Activated CD4-positive, CD25-positive, alpha-beta regulatory T cell (primary cell): ENCODE measurements at places on chromosomes 5 and 9.
A peak's percentile ranks its signal among the peaks of the same experiment; 100 is the strongest.

- DNase-seq: no peak
Measured at GRCh38 chr9:108834959-108835665, 20.7 kb downstream of the ACTL7B start.

DNA sequence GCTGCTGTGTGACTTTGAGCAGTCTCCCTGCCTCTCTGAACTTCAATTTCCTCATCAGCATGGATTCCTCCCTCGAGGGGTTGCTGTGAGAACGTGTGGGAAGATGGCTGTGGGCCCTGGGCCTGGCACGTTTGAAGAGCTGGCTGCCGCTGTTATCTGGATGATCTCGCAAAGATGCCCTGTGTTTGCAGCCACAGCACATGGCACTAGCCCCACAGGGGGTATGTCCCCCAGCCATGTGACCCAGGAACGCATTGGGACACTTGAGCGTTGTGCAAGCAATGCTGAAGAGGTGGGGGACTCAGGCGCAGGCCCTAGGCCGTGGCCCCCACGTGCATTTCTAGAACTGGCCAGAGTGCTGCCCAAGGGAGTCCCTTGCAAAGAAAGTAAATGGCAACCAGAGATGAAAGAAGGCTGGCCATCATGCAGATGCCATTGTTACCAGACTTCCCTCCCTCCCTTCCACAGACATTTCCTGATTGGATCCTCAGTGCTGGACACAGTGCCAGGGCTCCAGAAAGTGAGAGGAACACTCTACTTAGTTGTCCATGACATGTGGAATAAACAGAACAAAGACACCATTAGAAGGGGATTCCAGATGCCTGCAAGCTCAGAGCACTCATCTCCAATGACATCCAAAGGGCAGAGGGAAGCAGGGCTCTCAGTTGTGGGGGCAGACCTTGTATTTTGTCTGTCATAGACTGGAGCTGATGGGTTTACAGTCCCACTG lies 65.1 kb upstream of the NEURL1B start:
- no peak for DNase-seq

GRCh38 chr5:118883362-118883761 lies 105.0 kb downstream of the DTWD2 start:
- no peak for DNase-seq

GRCh38 chr9:86424251-86424891 lies 70.2 kb upstream of the TUT7 start:
- DNase-seq: no peak

GRCh38 chr5:116632890-116633289 lies 58.3 kb upstream of the SEMA6A start:
- no peak for DNase-seq

DNA sequence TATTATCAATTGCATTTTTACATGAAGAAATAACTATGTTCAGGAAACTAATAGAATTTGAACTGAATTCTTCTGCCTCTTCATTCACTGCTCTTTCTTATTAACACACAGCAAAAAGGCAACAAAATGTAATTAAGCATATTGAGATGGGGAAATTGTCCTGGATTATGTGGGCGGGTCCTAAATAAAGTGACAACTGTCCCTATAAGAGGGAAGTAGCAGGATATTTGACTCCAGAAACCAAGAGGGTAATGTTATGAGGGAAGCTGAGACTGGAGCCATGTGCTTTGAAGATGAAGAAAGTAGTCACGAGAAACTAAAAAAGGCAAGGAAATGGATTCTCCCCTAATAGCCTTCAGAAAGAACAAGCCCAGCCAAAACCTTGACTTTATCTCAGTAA lies 311.2 kb upstream of the PIK3R1 start:
- DNase-seq: no peak

DNA sequence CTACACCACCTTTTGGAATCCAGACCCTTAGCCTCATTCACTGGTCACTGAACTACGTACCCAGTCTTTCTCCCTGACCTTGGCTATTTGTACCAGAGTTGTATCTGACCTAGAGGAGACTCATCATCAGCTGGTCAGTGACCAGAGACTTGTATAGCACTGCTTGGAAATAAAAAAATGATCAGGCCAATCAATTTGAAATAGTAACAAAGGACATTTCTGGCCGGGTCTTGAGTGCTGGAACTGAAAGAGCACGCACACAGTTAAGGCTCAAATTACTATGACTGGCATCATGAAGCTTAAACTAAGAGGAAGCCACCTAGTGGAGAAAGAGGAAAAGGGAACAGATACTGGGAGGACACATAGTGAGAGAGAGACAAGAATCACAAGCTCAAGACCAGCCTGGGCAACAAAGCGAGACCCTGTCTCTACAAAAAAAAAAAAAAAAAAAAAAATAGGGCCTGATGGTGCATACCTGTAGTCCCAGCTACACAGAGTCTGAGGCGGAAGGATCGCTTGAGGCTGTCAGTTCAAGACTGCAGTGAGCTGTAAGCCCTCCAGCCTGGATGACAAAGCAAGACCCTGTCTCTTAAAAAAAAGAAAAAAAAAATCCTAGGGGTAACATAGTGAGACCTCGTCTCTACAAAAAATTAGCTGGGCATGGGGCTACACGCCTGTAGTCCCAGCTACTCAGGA lies 12.8 kb upstream of the SRP19 start:
- DNase-seq: no peak

- no peak for DNase-seq
Measured at GRCh38 chr9:105126226-105126625, 118.2 kb upstream of the SLC44A1 start.

- no peak for DNase-seq
Measured at GRCh38 chr5:148418511-148418910, 34.8 kb downstream of the FBXO38 start.

- DNase-seq: no peak
Measured at GRCh38 chr5:11323761-11324160, 562.7 kb upstream of the DAP start.

- DNase-seq: no peak
Measured at GRCh38 chr5:96035796-96036195, 74.1 kb upstream of the ELL2 start.

GRCh38 chr5:132434416-132435286 lies 55.9 kb downstream of the IRF1 start:
- no peak for DNase-seq

DNA sequence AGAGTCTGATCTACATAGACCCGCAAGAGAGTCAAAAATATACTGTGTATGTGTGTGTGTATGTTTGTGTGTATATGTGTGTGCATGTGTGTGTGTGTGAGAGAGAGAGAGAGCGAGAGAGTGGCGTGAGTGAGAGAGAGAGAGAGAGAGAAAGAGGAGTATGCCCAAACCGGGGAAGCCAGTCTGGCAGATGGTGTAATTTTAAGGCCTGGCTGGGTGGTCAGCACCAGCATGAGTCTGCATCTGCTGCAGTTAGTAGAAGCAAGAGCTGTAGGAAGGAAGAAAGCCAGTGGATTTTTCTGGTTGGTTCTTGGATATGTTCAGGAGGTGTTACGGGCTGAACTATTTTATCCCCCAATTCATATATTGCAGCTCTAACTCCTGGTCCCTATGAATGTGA lies 75.2 kb downstream of the ACTBL2 start:
- no peak for DNase-seq

GRCh38 chr5:135315386-135315785 lies 83.6 kb downstream of the MACROH2A1 start:
- no peak for DNase-seq

DNA sequence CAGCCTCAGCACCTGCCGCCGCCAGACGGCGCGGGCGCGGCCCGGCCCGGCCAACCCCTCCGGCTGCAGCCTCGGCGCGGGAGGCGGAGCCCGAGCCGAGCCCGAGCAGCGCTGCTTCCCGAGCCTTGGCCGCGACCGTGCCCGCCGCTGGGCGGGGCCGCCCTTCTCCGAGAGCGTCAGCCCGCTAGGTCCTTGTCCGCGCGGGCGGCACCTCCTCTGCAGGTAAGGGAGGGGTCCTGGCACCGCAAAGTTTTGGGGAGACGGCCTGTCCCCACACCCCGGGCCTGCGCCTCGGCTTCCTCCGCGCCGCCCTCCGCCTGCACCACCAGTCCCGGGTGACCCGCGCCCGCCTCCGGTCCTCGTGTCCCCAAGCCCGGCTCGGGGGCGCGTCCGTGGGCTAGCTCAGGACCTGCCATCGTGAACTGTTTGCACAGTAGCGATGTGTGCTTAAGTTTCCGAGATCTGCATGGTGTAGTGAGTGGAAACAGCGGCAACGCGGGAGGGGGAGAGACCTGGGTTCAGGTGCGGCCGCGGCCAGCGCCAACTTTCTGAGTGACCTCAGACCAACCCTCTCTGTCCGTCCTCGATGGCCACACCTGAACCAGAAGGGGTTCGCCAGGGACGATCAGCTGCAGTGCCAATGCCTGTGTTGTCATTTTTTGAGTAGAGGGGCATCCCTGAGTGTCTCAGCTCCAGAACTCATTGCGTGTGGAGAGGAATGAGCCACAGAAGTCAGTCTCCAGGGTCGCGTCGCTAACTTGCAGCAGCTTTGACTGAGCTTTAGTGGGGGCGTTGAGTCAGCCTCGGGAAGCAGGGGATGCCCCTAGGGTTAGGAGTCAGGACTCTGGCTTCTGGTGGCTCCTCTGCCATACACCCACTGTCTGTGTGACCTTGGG lies at the start of gene FRMPD1:
FRMPD1 (plus strand) TSS at position 82 of the 896 bp plus-strand sequence. CDS start 41,688 bp downstream, outside the sequence.
- DNase-seq: peak; percentile 11

DNA sequence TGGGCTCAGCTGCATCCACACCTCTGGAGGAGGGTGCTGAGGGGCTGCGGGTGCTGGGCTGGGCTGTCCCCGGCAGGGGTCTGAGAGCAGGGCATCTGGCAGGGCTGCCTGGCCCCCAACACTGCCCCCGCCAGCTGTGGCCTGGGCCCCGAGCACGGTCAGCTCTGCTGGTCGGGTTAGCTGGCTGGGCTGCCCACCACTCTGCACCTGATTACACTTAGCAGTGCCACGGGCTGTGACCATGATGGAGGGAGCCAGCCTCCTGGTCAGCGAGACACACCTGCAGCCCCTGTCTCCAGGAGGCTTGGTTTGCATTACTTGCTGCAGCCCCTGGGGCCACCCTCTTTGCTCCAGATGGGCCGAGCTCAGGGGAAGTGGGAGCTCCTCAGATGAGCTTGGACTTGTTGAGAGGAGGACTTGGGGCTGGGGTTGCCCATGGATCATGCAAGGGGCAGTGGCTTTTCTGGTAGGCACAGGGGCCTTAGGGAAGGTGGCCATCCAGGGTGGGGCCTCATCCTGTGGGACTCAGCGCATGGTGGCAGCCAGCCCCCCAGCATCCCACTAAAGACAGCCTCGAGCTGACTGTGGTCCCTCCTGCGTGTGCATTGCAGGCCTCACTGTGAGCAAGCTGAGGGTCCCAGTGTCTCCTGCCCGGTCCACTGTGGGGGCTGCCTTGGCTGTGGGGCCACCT lies 132.0 kb upstream of the FAM120A start:
- no peak for DNase-seq

- no peak for DNase-seq
Measured at GRCh38 chr5:8333977-8334376, 465.0 kb downstream of the MTRR start.

- no peak for DNase-seq
Measured at GRCh38 chr5:10235350-10235749, 14.3 kb downstream of the ATPSCKMT start.

DNA sequence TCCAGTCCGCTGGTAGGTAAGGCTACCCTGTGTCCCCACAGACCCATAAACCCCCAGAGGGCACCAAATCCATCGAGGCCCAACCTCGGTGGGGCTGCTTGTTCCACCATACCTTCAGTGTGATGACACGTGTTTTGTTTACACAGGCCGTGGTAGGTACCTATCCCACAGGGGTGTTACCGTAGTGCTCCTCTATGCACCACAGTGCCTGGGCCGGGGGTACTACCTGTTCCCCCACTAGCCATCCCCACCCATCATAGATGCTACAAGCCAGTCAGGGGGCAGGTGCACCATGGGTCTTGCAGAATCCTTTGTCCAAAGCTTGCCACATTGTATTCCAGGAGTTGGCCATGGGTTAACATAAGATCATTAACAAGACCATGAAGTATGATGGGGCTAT lies 796.2 kb downstream of the EFNA5 start:
- DNase-seq: no peak

DNA sequence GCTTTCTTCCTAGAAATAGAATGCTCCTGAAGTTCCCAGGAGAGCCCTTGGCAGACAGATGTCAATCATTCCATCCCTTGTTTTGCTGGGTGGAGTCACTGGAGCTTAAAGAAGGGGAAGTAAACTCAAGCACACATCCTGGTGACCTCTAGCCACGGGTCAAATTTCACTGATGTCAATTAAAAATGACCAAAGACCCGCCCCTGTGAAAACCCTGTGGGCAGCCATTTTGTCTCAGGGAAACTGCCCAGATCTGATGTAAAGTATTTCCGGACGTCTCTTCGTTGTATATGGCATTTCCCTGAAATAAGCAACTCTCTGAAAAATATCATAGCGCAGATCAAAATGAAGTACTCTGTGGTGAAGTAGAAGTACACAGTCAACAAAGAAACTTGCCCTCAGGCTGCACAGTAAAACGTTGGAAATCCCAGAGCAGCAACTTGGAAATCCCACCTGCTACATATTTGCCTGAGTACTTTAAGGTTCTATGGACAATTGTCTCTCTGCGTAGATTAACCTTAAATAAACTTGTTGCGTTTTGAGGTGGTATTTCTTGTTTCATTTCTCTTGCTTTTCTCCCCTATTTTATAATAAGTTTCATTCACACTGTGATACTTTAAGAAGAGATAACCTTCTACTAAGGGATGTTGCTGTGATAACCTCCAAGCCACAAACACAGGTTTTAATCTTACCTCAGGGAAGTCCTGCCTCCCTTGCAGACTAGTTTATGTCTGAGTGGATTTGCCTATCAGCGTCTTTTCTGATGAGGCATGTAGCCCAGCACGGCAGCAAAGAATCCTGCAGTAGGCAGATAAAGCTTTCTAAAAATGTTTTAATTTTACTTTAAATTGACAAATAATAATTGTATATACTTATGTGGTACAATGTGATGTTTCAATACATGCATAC lies 60.9 kb upstream of the PIP5K1B start:
- DNase-seq: no peak

DNA sequence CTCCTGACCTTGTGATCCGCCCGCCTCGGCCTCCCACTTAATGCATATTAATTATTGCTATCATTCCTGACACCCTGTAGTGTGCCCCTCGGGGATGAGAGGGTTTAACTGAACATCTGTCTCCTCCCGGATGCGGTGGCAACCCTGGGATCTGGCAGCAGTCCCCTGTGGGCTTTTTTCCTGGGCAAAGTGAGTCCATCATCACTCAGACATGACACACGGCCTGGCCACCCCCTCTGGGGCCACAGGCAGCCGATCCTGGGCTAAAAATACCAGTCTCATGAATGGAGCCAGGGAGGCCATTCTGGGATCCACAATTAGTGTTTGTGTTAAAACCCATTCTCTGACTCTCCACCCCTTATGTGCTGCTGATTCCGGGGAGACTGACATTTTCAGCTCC lies 161.2 kb downstream of the RGS3 start:
- no peak for DNase-seq

- no peak for DNase-seq
Measured at GRCh38 chr9:29348999-29349398, 1775.7 kb upstream of the C9orf72 start.

DNA sequence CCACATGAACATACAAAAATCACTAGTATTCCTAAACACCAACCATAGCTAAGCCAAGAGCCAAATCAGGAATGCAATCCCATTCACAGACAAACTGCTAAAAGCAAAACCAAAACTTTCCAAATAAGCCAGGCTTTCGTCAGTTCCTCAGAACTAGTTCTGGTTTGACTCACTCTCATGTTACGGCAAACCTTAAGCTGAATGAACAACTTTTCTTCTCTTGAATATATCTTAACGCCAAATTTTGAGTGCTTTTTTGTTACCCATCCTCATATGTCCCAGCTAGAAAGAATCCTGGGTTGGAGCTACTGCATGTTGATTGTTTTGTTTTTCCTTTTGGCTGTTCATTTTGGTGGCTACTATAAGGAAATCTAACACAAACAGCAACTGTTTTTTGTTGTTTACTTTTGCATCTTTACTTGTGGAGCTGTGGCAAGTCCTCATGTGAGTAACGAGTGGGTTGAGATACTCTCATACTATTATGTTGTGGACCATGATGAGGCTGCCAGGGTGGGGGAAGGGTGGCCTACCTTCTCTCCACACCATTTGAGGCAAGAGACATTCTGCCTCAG lies at the start of gene PDCD1LG2:
PDCD1LG2 (plus strand) TSS at position 172 of the 572 bp plus-strand sequence. CDS start 12,016 bp downstream, outside the sequence.
- no peak for DNase-seq
